Mesenteric fat pad (tissue), 1 donor: ENCODE measurements at places on chromosomes 1 and 21.

- no peak for DNase-seq
Measured at GRCh38 chr1:245380790-245381535, 226.2 kb downstream of the KIF26B start.

- no peak for DNase-seq
Measured at GRCh38 chr1:184419350-184420161, 32.7 kb downstream of the C1orf21 start.

- DNase-seq: no peak
Measured at GRCh38 chr1:35505911-35506798, 51.0 kb downstream of the KIAA0319L start.

GRCh38 chr1:244162786-244163530, 111.9 kb downstream of the ZBTB18 start:
- no peak for DNase-seq

- no peak for DNase-seq
Measured at GRCh38 chr21:39849014-39849655, 18.1 kb upstream of the PCP4 start.

DNA sequence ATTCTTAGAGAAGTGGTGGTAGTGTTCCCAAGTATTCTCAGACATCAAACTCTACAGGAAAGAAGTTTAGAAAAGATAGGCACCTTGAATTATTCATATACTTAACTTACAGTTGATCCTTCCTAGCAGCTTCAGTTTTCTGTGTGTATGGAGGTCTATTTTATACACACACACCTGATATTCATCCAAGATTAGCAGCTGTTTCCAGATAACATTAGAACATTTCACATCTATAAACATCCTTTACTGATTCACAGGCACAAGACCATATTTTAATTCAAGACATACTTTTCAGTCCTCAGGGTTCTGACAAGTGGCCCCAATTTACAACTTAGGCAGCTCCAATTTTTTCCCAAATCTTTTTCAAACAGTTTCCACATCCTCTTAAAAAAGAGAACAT, 287.8 kb upstream of the USP25 start:
- DNase-seq: no peak

DNA sequence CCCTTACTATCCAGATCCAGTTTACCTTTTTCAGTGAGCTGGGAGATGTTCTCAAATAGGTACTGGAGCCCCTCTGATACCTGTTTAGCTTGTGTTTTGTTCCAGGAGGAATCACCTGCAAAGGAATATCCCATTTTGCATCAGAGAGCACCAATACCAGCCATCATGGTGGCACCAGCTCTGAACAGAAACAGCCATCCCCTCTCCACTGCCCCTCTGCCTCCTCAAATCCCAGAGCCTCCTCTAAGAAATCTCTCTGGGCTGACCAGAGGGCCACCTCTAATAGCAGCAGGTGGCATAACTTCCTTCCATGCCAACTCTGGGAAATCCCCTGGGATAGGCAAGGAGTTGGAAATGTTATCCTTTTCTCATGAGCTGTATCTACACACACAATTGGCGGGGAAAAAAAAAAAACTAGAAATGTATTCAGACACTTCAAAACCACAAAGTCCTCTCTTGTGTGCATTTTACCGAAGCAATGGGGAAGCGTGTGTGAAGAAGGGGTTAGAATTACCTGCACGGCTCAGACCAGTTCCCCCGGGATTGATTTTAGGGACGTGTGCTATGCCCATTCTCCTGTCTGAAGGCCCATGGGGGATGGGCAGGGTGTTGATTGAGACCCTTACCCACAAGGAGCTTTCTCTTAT, 2.4 kb downstream of the PGLYRP4 start:
- DNase-seq: no peak

DNA sequence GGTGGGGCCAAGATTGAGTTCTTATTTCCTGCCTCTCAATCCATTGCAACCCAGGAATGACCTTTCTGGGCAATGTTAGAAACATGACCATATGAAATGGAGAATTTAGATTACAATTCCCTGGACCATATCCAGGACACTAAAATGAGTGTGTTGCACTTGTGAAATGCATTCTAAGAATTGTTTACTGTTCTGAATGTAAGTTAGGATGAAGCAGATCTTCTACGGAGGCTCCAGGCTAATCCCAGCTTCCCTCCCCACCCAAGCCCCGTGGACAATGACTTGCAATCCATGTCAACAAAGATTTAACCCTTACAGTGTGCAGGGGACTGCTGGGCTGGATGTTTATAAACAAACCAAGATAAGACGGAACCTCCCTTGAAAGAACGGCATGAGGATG, 31.7 kb upstream of the HAO2 start:
- no peak for DNase-seq

DNA sequence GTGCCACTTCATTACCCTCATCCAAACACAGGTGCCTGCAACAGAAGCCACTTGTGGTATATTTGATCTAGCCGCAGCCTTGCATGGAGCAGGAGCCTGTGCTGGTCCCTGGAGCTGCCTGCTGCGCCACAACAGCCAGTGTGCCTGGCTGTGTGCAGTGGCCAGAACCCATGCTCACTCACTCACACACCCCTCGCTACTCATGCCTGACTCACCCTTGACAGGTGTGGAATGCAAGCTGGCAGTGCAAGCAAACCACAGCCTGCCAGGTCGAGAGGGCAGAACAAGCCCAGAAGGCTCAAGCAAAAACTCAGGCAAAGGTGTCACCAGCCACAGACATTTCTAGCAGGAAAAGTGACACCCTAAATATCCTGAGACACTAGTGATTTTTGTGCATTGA, 1510.9 kb downstream of the KCNT2 start:
- DNase-seq: no peak

- no peak for DNase-seq
Measured at GRCh38 chr1:18923756-18924211, 21.4 kb upstream of the ALDH4A1 start.

DNA sequence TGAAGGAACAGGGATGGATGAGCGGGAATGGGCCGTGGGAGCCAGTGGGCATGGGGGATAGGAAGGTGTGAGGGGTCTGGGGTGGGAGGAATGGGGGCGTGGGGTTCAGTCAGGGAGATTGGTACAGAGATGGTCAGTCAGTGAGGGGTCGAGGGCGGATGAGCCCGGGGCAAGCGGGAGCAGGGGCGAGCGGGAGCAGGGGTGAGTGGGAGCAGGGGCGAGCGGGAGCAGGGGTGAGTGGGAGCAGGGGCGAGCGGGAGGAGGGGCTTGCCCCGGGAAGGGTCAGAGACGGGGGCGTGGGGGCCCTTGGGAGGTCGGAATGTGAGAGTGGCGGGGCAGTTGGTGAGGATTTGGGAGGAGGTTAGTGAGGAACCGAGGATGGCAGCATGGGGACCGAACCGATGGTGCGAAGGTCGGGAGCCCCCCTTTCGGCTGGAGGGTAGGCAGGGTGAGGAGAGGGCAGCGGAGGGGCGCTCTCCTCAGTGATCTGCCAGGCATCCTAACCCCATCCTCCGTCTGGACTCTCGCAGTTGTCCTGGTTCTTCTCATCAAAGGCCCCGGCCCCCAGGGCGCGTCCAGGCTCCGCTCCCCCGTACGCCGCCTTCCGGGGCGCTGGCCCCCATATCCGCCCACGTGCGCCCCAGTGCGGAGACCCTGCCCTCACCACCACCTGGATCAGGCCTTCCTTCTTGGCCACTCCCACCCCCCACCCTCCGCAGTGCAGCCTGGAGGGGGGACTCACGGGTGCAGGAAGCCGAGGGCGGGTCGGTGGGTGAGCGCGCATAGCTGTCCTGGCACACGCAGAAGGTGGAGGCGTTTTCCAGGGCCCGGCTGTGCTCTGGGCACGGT, 11.2 kb downstream of the EPHA10 start:
- DNase-seq: peak; percentile 74

- DNase-seq: no peak
Measured at GRCh38 chr1:162706606-162707005, 74.3 kb downstream of the DDR2 start.

DNA sequence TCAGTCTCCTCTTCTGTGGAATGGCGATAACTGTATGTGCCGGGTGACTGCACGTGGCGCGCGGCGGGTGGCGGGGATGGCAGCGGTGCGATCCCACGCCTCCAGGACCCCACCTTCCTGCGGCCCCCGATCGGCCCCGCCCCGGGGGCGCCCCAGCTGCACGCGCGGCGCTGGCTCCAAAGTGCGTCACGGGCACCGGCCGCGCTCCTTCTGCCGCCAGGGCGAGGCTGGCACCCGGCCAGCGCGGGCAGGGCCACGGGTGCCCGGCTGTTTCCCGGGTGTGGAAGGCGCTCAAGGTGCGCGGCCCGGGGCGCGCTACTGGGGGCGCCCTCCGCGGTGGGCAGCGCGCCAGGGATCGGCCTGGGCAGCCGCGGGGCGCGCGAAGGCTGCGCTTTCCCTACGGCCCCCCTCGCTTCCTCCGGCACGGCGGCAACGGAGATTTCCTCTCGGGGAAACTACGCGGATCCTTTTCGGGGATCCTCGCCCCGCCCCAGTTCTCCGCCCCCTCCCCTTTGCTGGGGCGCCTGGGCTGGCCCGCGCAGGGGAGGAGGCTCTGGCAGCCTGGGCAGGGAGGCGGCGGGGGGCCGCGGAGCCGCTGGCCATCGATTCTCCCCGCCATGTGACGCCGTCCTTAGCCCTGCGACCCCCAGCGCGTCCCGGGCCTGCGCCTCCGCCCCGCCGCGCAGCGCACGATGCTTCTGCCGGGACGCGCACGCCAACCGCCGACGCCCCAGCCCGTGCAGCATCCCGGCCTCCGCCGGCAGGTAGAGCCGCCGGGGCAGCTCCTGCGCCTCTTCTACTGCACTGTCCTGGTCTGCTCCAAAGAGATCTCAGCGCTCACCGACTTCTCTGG, at the start of gene EVA1C:
Gene EVA1C (plus strand): TSS at position 545 of the 853 bp plus-strand sequence. CDS start 148 bp downstream, at position 693.
- DNase-seq: peak; percentile 92

DNA sequence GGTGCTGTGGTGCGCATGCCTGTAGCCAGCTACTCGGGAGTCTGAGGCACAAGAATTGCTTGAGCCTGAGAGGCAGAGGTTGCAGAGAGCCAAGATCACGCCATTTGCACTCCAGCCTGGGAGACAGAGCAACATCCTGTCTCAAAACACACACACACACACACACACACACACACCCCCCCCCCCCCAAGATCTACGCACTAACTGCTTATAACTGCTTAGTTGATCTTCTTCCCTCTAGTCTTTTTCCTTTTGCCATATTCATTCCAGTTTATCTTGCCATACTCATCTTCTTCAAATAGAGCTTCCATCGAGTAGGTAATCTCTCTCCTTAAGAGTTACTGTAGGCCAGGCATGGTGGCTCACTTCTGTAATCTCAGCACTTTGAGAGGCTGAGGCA, 20.9 kb downstream of the EPB41 start:
- DNase-seq: no peak

DNA sequence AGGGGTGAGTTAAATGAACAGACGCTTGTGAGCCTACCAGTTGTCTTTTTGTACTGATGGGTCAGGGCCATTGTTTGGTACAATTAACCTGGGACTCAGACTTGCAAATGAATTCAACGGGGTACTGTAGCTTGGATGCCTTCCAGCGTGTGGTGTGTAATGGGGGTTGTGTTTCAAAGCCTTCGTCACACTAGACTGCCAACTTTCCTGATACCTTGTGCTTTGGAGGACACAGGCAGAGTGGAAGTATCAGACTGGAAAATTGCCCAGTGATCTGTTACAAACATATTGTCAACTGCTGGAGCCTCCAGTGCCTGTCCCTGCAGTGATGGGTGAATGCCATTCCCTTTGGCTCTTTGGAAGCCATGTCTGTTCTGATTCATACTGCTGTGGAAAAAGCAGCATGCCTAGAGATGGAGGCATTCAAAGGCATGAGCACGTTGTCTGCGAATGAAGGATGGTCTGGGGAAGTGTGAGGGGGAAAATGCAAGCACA, 384.5 kb downstream of the LMX1A start:
- no peak for DNase-seq

GRCh38 chr1:207805841-207806421, 54.1 kb downstream of the CD46 start:
- no peak for DNase-seq

GRCh38 chr1:1577367-1578011, 2.8 kb upstream of the SSU72 start:
- no peak for DNase-seq

GRCh38 chr1:216034506-216034905, 388.7 kb downstream of the USH2A start:
- DNase-seq: no peak

- no peak for DNase-seq
Measured at GRCh38 chr1:233183226-233184020, 112.1 kb downstream of the PCNX2 start.

DNA sequence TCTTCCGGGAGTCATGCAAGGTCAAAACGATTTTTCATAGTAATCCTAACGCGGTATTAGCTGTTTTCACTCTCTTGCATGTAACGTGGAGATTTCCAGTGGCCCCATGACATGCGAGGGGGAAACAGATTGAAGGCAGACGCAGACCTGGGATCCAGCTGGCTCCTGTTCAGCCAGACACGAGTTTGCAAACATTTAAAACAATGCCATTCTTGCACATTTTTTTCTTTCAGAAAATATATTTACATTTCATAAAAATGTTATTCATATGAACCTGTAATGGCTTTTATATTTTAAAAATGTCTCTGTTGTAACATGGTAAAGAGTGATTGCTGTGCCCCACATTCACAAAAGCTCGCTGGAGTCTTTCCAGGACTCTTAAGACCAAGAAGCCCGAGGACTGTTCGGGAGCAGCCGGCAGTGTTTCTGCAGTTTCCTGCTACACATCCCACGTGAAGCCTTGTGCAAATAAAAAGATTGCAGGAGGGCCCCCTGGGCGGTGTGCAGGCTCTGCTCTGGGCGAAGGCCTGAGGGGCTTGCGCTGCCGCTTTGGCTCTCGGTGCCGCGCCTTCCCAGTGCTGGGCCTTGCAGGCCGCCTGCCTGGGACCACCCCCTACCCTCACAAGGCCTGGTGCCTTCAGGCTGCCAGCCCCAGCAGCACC, 184.9 kb downstream of the DYRK1A start:
- peak; percentile 69 for DNase-seq

GRCh38 chr1:168725831-168726230, 3.2 kb downstream of the DPT start:
- DNase-seq: no peak
